ENCODE measurements at places on chromosomes 6 and 20. TPM values are rescaled to one million over a fixed set of nuclear protein-coding genes. Genes with fewer than 3 reads are reported as not detected.

- no peak for DNase-seq
These were observed 113.9 kb upstream of the ZNF217 start for GRCh38 chr20:53707371-53708055.

DNA sequence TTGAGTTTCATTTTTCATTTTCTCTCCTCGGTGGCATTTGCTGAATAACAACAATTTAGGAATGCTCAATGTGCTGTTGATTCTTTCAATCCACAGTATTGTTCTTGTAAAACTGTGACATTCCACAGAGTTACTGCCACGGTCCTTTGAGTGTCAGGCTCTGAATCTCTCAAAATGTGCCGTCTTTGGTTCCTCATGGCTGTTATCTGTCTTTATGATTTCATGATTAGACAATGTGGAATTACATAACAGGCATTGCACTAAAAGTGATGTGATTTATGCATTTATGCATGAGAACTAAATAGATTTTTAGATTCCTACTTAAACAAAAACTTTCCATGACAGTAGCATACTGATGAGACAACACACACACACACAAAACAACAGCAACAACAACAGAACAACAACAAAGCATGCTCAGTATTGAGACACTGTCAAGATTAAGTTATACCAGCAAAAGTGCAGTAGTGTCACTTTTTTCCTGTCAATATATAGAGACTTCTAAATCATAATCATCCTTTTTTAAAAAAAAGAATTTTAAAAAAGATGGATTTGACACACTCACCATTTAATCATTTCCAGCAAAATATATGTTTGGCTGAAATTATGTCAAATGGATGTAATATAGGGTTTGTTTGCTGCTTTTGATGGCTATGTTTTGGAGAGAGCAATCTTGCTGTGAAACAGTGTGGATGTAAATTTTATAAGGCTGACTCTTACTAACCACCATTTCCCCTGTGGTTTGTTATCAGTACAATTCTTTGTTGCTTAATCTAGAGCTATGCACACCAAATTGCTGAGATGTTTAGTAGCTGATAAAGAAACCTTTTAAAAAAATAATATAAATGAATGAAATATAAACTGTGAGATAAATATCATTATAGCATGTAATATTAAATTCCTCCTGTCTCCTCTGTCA is 88.1 kb downstream of the SNAP25 start:
- no peak for DNase-seq

GRCh38 chr6:108179741-108180140 is 13.9 kb downstream of the NR2E1 start:
- DNase-seq, result no peak

Gene PSORS1C2
- not detected for polyA plus RNA-seq

DNA sequence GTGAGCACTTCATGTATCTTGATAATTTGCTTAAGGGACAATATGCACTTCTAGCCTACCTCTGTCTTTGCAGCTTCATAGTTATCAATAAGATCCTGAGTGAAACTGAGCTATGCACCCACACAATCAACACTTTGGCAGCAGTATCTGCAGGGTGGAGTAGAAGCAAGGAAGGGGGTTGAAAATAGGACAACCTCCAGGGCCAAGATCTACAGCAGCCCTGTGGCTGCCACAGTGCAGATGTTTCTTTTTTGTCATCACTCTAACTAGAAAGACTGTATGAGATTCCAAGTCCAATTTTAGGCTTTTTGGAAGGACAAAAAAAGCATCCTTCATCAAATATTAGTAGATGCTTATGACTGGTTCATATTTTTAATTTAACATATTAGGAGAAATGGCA is 336.1 kb upstream of the CITED2 start:
- DNase-seq, result no peak

Gene HDGFL1
- polyA plus RNA-seq, result not detected

GRCh38 chr20:20946122-20946759 is 159.9 kb downstream of the LINC00237 start:
- no peak for DNase-seq

- no peak for DNase-seq
These were observed 126.2 kb downstream of the IMPG1 start for GRCh38 chr6:75946146-75946831.

DNA sequence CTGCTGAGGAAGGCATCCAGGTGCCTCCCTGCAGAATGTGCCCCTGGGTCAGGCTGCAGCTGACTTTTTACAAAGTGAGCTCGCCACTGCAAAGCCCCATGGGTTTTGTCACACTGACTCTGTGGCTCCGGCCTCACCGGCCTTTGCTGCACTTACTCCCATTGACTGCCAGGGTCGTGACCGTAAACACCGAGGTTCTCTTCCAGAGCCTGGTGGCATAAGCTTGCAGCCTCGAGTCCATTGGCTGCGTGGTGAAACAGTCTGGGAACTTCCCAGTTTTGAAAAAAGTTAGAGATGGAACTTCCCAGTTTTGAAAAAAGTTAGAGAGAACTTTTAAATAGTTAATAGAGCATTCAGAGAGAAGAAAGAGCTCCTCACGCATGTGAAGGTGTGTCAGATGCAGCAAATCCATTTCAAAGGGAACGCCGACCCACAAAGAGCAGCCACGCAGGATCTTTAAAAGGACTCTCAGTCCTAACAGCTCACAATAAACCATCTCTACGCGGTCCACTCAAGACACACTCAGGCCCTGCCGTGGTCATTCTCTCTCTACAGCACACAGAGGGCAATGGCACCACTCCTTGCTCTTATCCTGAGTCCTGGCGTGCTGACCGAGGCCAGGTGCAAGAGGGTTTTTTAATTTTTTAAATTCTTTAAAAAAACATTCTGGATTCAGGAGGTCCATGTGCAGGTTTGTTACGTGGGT is 12.8 kb downstream of the RAMACL start:
- DNase-seq, result no peak

Gene DLK2
- polyA plus RNA-seq, result 1.8 TPM

GRCh38 chr6:30614843-30615218 is 2.2 kb downstream of the PPP1R10 start:
- peak; percentile 56 for DNase-seq

GRCh38 chr6:3236005-3236404 is 8.6 kb upstream of the TUBB2B start:
- DNase-seq, result no peak

GRCh38 chr6:149939909-149940671 is 1.7 kb upstream of the ULBP2 start:
- no peak for DNase-seq

DNA sequence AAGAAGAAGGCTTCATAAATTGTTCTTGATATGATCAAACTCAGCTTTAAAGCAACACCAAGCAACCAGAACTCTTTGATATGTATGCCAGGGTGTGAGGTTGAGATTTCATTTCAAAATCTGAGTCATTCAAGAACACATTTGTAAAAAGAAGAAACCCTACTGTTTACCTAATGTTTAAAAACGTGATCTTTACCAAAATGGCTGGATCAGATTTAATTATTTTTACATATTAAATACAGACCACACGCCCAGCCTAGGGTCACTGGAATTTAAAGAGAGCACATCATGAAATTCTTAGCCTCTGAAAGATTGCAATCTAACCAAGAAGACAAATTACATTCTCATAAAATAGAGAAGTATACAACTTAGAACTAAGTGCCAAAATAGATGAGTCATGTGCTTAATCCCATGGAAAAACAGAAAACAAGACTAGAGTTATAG is 206.8 kb upstream of the SMLR1 start:
- DNase-seq, result no peak

DNA sequence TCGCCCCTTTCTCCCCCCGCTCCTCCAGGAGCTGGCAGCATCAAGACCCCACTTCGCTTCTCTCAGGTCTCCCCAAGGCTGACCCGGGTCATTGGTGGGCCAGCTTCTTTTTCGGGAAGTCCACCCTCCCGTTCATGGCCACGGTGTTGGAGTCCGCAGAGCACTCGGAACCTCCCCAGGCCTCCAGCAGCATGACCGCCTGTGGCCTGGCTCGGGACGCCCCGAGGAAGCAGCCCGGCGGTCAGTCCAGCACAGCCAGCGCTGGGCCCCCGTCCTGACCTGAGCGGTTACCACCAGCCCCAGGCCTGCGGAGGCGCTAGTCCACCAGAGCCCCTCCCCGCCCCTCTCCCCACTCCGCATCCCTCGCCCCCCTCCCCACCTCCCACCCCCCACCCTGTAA is 1.0 kb downstream of the PPDPF start:
- peak; percentile 22 for DNase-seq

Gene SIRPB2
- polyA plus RNA-seq, result 1.2 TPM

DNA sequence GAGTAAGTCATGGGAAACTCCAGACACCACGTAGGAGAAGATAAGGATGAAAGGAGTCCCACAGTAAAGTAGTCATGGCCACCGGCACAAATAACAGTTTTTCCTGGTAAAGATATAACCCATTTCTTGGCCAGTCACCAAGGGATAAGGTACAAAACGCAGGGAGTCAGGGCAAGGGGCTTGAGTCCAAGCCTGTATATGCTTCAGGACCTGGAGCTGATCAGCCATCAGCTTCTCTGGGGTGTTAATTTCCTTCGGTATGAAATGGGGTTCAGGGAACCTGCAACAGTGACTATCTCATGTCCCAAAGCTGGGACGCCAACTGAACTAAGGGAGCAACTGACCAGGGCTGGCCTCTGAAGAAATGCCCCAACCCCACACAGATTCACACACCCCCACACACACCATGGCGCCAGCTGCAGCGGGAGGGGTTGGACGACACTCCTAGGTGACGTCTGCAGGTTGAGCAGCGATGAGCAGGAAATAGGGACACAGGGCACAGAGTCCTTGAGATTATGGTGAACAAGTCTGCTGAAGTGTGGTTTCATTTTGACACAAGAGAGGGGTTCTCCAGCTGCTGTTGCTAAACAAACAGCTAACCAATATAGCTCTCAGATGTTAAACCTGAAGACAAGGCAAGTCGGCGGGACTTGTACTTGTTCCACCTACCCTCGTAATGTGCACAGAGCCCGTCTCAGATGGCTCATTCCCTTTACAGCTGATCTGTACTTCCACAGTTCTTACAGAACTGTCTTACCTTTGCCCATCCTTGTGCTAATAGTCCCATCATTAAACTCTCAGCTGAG is 7.4 kb upstream of the ADTRP start:
- no peak for DNase-seq

Gene FAM217A
- polyA plus RNA-seq, result not detected

Gene CASS4
- polyA plus RNA-seq, result 0.35 TPM

GRCh38 chr6:154830771-154831170 is 97.6 kb downstream of the SCAF8 start:
- DNase-seq, result no peak

Gene OPRL1
- polyA plus RNA-seq, result 0.19 TPM

Gene PBOV1
- polyA plus RNA-seq, result not detected

Gene KIF6
- polyA plus RNA-seq, result 0.01 TPM

Gene POLR1H
- polyA plus RNA-seq, result 17.2 TPM

Gene TFAP2A
- 0.13 TPM for polyA plus RNA-seq

GRCh38 chr6:18187701-18188100 is 32.5 kb downstream of the KDM1B start:
- no peak for DNase-seq

Gene CTCFL
- polyA plus RNA-seq, result not detected

Gene KHDC1L
- not detected for polyA plus RNA-seq

Gene MAN1A1
- 6.6 TPM for polyA plus RNA-seq

- no peak for DNase-seq
These were observed 249.1 kb downstream of the TBC1D7 start for GRCh38 chr6:13079096-13079723.

DNA sequence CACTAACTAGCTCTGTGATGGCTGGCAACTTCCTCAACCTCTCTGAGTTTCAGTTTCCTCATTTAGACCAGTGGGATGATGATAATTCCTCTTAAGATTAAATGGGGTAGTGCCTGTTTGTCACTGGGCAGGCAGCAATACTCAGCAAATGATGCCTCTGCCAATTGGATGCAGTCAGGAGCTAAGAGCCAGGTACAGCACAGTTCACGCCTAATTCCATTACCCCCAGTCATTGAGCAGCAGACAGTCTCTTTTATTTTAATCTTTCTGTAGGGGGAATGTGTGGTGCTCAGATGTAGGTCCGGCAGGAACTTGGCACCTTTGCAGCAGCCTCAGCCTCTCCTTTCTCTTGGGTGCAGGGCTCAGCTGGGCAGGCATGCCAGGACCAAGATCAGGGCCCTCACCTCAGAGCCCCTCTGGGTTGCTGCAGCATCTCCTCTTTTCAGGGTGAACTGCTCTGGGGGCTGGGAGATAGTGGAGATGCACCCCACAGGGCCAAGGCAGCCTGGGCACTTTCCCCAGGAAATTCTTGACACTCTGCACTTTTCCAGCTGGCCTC is 243.8 kb downstream of the LRFN2 start:
- DNase-seq, result no peak

DNA sequence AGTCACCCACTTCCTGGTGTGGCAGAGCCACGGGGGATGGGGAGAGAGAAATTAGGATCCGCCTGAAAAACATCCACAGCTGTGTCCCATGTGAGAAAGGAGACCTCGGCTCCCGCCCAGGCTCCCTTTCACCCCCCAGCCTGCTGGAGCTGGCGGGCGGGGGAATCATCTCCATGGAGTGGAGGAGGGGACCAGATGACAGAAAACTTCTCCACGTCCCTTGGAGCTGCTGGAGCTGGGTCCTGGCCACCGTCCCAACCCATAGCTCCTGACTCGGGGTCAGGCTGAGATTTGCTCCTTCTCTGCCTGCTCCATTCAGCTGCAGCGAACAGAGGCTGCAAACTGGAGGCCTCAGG is 113.8 kb downstream of the CEBPB start:
- peak; percentile 82 for DNase-seq

DNA sequence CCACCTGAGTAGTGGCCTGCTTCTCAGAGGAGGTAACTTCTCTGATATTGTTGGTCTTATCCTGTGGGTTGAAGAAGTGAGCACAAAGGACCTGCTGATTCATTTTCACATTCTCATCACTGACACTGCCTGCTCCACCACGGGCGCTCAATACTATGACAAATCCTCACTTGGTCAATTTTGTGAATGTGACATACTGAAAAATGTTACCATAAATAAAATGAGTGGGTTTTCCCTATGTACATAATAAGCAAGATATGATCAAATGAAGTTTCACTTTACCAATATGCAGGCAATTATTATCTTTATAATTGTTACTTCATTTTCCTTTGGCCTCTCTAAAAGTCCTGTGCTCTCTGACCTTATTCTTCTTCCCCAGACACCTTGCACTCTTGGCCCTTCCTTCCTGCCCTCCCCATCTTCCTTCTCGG is 71.5 kb upstream of the RIPOR2 start:
- DNase-seq, result no peak

Gene FOXS1
- polyA plus RNA-seq, result 7.5 TPM

Gene SLC52A3
- polyA plus RNA-seq, result 3.6 TPM

GRCh38 chr20:2751878-2752566 is 48.4 kb downstream of the CPXM1 start:
- no peak for DNase-seq

Gene PHACTR3
- 7.1 TPM for polyA plus RNA-seq

GRCh38 chr6:154318721-154319120 is 37.9 kb downstream of the IPCEF1 start:
- DNase-seq, result no peak

DNA sequence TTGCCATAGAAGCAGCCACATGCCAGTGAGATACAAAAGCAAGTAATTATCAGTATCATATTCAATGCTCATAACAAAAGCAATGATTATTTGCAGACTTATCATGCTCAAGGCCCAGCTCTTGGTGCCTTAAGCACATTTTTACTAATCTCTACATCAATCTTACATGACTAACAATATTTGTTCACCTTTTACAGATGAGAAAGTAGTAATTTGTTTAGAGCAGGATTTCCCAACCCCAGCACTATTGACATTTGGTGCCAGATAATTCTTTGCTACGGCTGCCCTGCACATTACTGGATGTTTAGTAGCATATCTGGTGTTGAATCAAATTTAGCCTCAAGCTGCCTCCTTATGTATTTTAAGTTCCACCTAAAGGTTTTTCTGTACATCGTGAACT is 19.0 kb upstream of the DOK5 start:
- no peak for DNase-seq

- no peak for DNase-seq
These were observed 334.5 kb upstream of the NT5E start for GRCh38 chr6:85115376-85115775.

Gene MUCL3
- polyA plus RNA-seq, result not detected

- peak; percentile 63 for DNase-seq
These were observed 8.3 kb downstream of the CEP250 start for GRCh38 chr20:35463455-35464300.

All from heart right ventricle (tissue), 16 donors.